ENCODE measurements at places on chromosomes 4 and X.

DNA sequence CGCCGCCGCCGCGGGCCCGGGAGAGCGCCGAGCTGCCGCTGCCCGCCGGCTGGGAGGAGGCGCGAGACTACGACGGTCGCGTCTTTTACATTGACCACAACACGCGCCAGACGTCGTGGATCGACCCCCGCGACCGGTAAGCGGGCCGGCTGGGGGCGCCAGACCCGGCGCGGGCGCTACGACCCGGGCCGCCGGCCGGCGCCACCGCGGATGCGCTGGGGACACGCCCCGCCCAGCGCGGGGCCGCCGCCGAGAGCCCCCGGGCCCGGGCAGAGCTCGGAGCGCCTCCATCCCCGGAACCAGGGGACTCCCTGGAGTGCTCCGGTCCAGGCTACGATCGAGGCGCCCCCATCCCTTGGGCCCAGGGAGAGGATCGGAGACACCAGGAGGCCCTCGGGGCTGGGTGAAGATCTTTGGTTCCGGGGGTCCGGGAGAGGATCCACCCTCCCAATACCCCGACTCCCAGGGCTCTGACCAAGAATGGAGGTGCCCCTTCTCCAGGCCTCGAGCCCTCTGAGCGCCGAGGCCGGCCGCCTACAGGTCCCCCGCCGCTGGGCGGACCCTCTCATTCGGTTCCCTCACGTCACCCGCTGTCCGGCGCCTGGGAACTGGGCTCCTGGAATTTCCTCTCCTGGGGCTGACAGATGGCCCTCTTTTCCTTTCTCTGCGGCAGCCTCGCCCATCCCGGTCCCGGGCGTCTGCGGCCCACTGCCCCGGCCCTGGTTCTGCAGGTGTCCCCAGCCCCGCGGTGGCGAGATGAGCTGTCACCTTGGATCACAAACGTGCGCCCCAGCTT lies 48.8 kb downstream of the CLDN34 start:
- no peak for DNase-seq

GRCh38 chr4:188275686-188276085 lies 136.4 kb downstream of the TRIML1 start:
- DNase-seq, result no peak

GRCh38 chrX:132094164-132094563 lies 33.7 kb downstream of the FRMD7 start:
- no peak for DNase-seq

DNA sequence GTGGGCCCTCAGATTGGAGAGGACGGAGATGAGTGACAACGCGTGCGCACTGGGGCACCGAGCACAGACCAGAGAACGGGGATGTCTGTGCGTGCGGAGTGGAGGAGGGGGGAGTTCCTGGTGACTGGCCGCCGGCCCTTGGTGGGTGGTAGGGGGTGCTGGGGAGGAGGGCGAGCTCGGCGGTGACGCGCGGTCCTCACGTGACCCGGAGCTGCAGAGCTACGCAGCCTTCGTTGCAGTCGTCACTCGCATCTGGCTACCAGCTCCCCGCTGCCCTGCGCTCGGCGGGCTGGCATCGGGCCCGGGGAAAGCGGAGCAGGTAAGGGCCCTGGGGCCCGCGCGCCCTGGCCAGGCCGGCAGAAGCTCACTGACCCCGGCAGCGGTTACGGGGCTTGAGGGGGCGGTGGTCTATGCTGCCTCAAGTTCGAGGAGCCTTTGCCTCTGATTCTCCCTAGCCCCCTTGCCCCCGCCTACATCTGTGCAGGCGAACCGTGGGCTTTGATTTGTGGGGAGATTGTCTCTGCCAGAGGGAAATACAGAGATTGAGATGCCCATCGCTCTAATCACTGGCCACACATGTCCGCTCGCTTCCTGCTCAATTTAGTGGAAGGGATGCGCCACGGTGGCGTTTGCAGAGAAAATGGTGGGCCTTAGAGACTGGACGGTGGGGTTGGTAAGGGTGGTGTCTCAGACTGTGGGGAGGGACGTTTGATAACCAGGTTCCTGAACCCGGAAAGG lies at the start of gene ARMCX4:
Gene ARMCX4, plus strand, starts transcription at position 245 of the 738 bp plus-strand sequence. CDS start 3,134 bp downstream, outside the sequence.
- no peak for DNase-seq

GRCh38 chrX:115892787-115893671 lies 277.5 kb upstream of the AGTR2 start:
- no peak for DNase-seq

- no peak for DNase-seq
These were observed 44.5 kb downstream of the BRWD3 start for GRCh38 chrX:80765220-80765625.

DNA sequence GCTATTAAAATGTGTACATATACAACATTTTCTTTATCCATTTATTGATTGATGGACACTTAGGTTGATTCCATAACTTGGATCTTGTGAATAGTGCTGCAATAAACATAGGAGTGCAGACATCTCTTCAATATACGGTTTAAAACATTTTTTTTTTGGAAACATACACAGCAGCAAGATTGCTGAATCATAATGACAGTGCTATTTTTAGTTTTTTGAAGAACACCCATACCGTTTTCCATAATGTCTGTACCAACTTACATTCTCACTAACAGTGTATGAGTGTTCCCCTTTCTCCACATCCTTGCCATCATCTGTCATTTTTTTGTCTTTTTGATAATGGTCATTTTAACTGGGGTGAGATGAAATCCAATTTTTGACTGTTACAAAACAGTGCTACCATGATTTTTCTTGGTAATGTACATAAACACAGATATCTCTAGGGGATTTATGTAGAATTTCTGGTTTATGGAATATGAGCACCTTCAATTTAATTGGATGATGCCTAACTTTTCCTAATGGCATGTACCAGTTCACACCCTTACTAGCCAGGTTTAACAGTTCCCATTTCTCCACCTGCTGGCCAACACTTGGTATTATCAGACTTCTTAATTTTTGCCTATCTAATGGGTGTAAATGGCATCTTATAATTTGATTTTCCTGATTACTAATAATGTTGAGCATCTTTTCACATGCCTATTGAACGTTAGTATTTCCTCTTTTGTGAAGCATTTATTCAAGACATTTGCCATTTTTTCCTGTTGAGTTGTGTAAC lies 21.0 kb upstream of the TMSB15B start:
- no peak for DNase-seq

GRCh38 chr4:158610790-158611189 lies 60.9 kb downstream of the C4orf46 start:
- no peak for DNase-seq
